ENCODE measurements at places on chromosomes 5 and 9.

DNA sequence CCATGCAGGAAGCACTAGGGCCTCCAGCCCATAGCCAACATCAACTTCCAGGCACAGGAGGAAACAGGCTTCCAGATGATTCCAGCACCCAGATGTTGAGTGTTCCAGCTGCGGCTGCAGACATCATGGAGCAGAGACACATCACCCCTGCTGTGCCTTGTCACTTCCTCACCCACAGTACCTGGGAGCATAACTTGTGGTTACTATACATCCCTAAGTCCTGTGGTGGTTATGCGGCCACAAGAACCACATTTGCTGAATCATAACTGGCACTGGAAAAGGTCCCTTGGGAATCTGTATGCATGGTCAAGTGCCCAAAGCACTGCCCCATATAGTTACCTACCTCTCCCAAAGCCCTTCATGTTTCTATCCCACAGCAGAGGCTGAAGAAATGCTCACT, 56.6 kb downstream of the WHRN start:
- no peak for DNase-seq

DNA sequence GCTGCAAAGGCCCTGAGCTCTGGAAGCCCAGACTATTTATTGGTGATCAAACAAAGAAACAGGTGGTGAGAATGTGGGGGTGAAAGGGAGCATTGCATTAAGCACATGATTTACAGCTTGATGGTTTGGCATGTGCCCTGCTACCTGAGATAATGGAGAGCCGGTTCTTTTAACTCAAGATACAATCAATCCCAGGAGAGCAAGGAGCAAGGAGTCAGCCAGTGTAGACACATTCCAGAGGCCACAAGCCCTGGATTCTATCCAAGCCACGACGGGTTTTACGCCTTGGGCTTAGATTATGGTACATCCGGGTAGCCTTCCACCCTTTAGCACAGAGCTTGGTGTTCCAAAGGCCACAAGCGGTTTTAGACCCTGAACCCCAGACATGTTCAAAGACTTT, 292.2 kb downstream of the CYLC2 start:
- no peak for DNase-seq

DNA sequence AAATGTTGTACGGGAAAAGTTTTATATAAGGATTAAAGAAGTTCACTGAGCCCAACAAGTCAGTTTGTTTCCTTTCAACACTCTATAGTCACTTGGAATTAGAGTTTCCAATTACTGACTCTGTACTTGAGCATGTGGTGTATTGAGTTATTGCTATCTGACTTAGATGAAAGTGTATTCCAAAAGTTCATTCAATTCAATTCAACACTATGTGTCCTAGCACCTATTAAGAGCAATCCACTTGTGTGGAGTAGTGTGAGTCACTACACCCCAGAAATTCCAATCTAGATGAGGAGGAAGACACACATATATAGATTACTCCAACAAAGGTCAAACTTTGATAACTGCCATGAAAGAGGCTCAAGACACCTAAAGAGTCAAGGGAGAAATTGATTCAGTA, 98.2 kb upstream of the SLCO6A1 start:
- no peak for DNase-seq

GRCh38 chr9:99167119-99167518, 54.6 kb downstream of the ALG2 start:
- DNase-seq: no peak

DNA sequence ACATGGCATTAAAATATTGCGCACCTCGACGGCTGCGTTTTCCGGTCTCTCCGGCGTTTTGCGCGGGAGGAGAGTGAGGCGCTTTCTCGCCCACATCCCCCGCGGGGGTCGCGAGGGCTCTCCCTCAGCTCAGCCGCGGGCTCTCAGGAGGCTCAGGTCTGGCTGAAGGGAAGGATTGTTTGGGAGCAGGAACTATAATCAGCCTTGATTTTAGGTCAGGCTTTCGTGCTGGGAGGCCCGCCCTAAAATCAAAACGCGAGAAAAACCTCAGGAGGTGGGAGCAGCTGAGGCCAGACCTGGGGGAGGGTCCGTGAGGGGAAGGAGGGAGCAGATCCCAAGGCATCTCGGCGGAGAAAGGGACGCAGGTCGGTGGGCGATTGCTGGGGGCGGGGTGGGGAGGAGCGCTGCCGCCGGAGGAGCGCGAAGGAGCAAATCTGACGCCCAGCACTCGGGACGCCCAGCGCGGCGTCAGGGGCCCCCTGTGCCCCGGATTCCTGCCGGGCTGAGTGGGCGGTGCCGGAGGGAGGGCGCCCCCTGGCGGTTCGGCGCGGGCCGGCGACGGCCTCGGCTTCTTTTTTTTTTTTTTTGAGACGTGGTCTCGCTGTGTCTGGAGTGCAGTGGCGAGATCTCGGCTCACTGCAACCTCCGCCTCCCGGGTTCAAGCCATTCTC, 18.7 kb upstream of the RNF130 start:
- peak; percentile 62 for DNase-seq

DNA sequence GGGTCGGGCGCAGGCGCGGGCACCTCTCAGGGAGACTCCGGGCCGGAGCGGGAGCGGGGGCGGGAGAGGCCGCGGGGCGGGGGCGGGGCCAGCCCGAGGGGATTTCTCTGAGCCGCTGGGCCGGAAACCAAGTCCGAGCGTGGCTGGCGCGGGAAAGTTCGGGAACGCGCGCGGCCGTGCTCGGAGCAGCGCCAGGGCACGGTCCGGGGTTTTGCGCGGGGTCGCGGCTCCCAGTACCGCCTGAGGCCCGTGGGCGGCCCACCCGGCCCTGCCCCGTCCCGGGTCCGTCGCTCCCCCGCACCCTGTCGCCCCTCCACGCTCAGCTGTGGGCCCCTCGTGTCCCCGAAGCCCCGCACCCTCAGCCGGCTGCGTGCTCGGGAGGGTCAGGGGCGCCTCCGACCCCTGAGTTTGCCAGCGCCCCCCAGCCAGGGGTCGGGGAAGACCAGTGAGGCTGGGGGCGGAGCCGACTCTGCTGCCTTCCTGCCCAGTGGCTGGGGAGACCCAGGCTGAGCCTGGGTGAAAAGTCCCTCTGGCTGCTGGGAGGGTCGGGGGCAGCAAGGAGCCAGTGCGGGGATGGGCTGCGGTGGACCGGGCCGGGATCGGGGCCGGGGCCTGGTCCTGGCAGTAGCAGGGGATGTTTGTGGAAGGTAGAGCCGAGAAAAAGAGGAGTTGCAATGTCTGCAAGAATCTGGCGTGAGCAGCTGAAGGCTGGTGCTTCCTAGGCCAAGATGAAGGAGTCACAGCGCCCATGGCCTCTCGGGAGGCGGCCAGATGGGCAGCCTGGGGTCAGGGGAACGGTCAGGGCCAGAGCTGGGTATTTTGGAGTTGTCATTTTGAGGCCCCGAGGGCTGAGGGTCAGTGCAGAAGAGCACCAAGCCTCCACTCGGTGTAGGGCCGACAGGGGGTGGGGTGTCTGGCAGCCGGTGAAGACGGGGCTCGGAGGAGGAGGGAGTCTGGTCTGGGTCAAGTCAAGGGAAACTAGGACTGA, 588 bp downstream of the TRAF2 start:
- DNase-seq: no peak

DNA sequence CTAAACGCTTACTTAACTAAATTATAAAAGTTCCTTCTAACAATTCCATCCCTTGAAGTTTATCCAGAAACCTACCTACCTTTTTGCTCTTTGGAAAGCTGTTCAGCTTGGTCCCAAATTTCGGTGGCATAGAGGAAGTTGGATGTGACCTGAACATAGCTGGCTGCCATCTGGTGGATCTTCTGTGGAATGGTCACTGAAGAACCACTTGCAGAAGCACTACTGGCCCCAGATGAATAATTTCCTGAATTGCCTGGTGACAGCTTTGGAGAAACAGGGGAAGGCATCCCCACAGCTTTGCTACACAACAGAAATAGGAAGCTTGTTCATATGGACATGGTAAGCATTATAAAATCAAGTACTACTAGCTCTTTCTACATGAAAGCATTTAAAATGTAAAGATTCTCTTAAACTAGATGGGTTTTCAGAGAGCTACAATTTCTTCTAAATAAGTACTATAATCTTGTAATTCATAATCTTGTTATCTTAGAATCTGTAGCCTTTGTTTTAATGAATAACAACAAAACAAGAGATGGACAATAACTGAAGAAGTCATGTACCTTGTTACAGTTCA, 9.9 kb downstream of the LEAP2 start:
- DNase-seq: peak; percentile 53

DNA sequence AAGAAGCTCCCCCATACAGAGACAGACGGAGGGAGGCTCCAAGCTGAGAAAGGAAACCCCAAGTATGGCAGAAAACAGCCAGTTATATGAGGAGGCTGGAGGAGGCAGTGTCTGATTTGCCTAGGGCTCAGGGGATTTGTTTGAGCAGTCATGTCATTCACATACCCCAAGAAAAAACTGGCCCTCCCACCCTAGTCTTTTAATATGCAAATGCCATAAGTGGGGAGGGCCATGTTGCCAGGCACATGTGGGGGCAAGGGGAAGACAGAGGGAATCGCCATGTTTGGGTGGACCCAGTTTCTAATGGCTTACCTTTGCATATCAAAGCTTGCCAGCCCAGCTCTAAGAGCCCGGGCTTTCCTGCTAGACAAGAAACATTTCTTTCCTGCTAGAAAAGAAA, 1163.8 kb downstream of the TAF11L14 start:
- no peak for DNase-seq

Data from activated CD4-positive, alpha-beta T cell treated with anti-CD3 and anti-CD28 coated beads, Interleukin-2, Interleukin-4, amounts not matched to agents 100 ng/mL and 50 ng/mL, durations not matched to agents 16 hours and 8 hours (primary cell).